AG04449 (cell line): ENCODE measurements at places on chromosomes 16 and 17.

GRCh38 chr16:89017543-89018281 lies 40.7 kb upstream of the CBFA2T3 start:
- no peak for DNase-seq

- no peak for DNase-seq
Observed at GRCh38 chr16:53482123-53482522, 20.9 kb downstream of the AKTIP start.

- DNase-seq = no peak
Observed at GRCh38 chr16:6684076-6684673, 648.5 kb upstream of the RBFOX1 start.

- no peak for DNase-seq
Observed at GRCh38 chr16:50169555-50170096, 16.5 kb downstream of the TENT4B start.

DNA sequence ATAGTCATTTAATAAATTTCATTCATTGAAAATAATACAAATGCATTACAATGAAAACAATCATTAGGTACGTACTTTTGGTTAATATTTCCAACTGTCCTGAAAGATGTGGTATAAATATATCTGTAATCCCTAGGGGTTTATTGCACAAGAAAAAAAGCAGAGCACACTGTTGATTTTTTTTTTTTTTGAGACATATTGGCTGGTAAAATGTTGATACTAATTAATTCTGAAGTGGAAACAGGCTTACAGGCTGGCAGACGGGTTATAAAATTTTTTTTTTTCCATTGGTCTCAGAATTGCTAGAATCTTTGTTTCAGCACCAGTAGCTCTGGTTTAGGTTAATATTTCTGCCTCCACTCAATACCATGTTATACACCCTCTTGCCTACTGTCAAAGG lies 193.6 kb downstream of the MAP2K6 start:
- DNase-seq = no peak

GRCh38 chr17:4053596-4053995 lies 89.2 kb downstream of the ZZEF1 start:
- DNase-seq = no peak

GRCh38 chr16:75053791-75054555 lies 55.1 kb downstream of the ZNRF1 start:
- no peak for DNase-seq

DNA sequence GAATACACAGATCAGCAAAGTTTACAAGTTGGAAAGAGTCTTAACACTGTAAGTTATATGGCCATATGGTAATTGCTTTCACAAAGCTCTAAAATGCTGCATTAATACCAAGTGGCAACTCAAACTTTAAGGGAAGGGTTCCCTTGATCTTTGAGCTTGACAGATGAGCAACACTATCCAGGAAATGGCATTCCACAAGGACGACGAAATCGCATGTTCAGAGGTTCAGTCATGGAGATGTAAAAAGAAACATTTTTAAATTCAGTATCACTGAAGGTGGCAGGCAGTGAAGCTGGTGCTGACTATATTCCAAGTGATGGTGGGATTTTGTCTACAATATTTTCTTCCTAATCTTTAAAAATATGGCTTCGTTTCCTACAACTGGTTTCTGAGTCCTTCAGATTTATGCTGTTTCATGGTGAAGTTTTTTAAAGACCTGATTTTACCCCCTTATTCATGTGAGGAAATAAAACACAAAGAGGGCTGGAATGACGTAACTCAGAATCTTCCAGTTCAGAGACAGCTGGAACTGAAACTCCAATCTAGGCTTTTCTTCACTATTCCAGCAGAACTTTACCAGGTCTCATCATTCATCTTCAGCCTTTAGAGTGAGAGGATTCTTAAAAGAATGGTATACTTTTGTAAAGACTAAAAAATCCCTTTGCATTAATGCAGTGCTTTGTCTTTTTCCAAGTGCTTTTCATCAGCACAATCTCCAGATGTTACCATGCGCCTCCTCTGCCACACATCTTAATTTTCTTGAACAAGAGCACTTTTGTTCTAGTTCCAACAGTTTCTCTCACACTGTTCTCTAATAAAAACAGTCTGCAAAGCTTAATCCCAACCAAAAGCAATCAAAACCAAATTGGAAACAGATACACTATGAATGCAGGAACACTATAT lies 20.2 kb downstream of the CHCT1 start:
- DNase-seq = no peak

DNA sequence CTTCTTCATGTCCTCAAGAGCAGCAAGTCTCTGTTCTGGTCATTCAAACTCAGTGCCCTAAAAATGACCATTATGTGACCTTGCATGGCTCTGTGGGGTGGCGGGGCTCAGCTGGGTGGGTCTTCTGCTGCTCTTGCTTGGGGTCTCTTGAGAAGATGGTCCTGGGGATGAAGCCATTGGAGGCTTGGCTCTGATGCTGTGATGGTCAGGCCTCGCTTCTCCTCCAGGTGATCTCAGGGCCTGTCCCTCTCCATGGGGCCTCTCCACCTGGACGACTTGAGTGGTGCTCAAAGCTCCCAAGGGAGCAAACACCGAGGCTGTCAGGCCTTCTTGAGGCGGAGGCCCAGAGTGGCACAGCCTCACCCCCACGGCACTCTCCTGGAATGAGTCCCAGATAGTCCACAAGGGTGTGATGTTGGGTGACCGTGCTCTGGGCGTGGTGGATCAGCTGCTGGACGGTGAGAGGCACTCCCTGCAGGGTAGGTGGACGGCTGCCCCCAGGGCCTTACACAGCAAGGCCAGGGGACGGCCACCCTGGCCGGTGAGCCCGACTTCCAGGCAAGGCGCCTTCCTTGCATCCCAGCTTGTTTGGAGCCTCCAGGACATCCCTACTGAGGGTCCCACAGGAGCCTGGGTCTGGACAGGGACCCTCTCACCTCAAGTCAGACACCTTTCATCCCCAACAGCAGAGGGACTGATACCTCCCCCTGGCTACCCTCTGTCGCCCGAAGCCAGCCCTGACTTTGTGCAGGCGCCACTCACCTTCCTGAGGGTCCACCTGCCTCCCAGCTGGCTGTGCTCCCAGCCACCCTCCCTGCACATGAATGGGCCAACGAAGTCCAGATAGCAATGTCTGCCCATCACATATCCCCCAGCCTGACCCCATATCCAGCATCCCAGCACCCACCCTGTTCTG lies 48.7 kb downstream of the USP22 start:
- no peak for DNase-seq

DNA sequence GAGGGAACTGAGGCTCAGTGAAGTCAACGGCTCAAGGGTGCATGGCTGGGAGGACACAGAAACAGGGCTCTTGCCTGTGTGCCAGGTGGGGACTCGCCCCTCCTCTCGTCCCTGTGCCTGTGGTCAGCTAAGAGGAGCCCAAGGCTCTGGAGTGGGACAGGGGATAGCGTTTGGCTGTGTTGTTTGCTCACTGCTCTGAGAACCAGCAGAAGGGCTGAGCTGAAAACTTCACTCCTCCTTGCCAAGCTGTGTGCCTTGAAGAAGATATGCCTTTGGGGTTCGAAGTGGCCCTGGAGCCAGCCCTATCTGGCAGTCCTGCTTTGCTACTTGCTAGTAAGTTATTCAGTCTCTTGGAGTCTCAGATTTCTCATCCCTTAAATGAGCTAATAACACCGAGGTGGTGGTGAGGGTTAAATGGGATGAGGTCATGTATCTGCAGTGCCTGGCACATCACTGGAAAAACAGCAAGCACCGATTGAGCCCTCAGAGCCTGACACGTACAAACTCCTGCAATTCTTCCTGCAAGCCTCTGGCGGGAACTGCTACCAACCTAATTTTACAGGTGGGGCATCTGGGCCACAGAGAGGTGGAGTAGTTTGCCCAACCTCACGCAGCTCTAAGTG lies 17.7 kb downstream of the FOXL1 start:
- DNase-seq = no peak
